Spinal cord (tissue), 10 donors: ENCODE measurements at places on chromosomes 6 and 20. TPM values are rescaled to one million over a fixed set of nuclear protein-coding genes. Genes with fewer than 3 reads are reported as not detected.

GRCh38 chr20:63132715-63133471 lies 83.0 kb downstream of the YTHDF1 start:
- no peak overlapping the region for H3K4me3 ChIP-seq
- no peak for DNase-seq
- peaks cover 13% of the 10 kb centered on the region for H3K4me1 ChIP-seq
- H3K36me3 ChIP-seq: no peaks in the 10 kb centered on the region
- H3K27me3 ChIP-seq: peaks cover 7% of the 10 kb centered on the region
- no peak overlapping the region for H3K27ac ChIP-seq

- peak; percentile 92 for DNase-seq
- no peaks in the 10 kb centered on the region for H3K27me3 ChIP-seq
- H3K27ac ChIP-seq: no peak overlapping the region
- no peaks in the 10 kb centered on the region for H3K36me3 ChIP-seq
- H3K4me1 ChIP-seq: peaks cover 14% of the 10 kb centered on the region
Measured at GRCh38 chr20:24993337-24994185, 1.0 kb upstream of the APMAP start.

DNA sequence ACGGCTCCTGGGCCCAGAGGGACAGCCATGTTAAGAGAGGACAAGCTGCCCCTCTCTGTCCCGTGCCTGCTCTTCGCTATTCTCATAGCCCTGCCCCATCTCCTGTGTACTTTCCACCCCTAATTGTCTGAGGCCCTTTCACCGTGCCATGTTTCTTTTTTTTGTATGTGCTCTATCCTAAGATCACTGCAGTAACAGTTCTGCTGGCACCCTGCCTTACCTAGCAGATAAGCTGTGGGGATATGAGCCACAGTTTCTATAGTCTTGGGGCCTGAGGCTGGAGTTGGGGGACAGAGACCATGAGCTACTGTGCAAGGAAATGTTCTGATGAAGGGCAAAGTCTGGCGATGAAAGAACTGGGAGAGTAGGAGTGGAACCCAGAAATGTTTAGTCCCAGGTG lies 269.5 kb upstream of the CITED2 start:
- no peaks in the 10 kb centered on the region for H3K36me3 ChIP-seq
- DNase-seq: no peak
- H3K27me3 ChIP-seq: no peaks in the 10 kb centered on the region
- H3K4me1 ChIP-seq: peaks cover 2% of the 10 kb centered on the region
- no peak overlapping the region for H3K4me3 ChIP-seq

- H3K27ac ChIP-seq: peak within 1 kb of the TSS; percentile 25
- DNase-seq: no peak
- peaks cover 36% of the 10 kb centered on the region for H3K27me3 ChIP-seq
- peaks cover 16% of the 10 kb centered on the region for H3K4me1 ChIP-seq
- no peaks in the 10 kb centered on the region for H3K36me3 ChIP-seq
Measured at GRCh38 chr6:46015119-46015968, at the start of gene CLIC5. Gene CLIC5 (minus strand): TSS chr6:46015860. CDS start chr6:46015542, 318 bp downstream.

- H3K36me3 ChIP-seq: no peaks in the 10 kb centered on the region
- no peak overlapping the region for H3K4me3 ChIP-seq
Measured at GRCh38 chr6:138811866-138812265, 16.0 kb downstream of the ECT2L start.

GRCh38 chr20:24663496-24663895 lies 194.1 kb downstream of the SYNDIG1 start:
- no peak overlapping the region for H3K27ac ChIP-seq
- H3K27me3 ChIP-seq: no peaks in the 10 kb centered on the region
- no peak for DNase-seq
- peaks cover 17% of the 10 kb centered on the region for H3K36me3 ChIP-seq
- H3K4me3 ChIP-seq: no peak overlapping the region
- H3K4me1 ChIP-seq: peaks cover 45% of the 10 kb centered on the region

GRCh38 chr6:170555305-170555704 lies 1.1 kb downstream of the TBP start:
- peaks cover 11% of the 10 kb centered on the region for H3K4me1 ChIP-seq
- peaks cover 8% of the 10 kb centered on the region for H3K36me3 ChIP-seq
- H3K27me3 ChIP-seq: no peaks in the 10 kb centered on the region
- DNase-seq: no peak
- no peak overlapping the region for H3K27ac ChIP-seq
- H3K4me3 ChIP-seq: peak overlapping the region; percentile 98

DNA sequence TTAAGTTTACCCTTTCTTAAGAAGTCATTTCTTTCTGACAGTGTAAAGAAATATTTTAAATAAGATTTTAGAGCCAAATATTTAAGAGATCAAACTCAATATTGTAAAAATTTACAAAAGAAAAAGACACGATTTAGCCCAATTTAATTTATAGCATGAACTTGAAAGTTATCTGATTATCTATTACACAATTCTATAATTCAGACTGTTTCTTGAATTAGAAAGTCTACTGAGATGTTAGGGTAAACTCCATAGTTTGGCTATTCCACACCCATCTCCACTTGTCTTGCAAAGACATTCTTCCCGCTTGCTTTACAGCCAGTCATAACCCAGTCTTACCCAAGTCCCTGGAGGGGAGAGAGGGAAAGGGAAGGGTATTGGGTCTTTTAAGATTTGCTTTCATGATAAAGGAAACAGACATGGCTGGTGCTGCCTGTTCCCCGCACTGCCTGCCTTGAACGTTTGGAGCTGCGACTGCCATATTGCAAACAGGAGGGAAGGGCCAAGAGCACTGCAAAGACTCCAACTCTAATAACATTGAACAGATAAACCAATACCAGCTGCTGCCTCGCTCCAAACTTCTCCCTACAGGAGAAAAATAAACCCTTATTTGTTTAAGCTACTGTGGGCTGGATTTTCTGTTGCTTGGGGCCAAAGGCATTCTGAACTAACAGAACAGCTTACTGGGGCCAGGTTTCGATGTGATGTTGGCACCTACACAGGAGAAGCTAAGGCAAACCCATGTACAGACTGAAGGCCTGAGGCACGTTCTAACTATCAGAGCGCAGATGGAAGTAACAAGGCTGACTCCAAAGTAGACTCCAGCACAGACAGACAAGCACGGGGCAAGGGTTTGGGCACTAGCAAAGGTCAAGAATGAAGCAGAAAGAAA lies 552.3 kb upstream of the JARID2 start:
- DNase-seq: no peak
- no peaks in the 10 kb centered on the region for H3K27me3 ChIP-seq
- H3K4me3 ChIP-seq: no peak overlapping the region
- H3K4me1 ChIP-seq: peaks cover 2% of the 10 kb centered on the region
- no peaks in the 10 kb centered on the region for H3K36me3 ChIP-seq
- H3K27ac ChIP-seq: no peak overlapping the region

DNA sequence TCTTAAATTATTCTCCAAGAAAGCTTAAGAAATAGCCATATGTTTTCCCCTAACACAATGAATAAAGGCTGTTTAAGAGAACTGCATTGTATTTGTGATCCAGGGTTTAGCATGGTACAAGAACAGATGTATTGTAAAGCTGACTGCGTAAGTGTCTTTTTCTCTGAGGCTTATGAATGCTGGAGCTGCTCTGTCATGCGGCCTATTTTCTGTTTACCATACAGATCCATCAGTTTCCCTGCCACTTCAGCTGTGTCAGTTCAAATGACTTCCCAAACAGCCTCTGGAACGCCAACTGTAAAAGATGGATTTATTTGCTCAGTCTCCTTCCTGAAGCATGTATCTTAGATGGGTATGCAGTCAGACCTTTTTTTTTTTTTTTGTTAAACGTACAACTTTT lies 419.3 kb upstream of the HS3ST5 start:
- DNase-seq: peak; percentile 6
- no peaks in the 10 kb centered on the region for H3K36me3 ChIP-seq
- H3K4me3 ChIP-seq: no peak overlapping the region
- H3K27me3 ChIP-seq: no peaks in the 10 kb centered on the region
- no peak overlapping the region for H3K27ac ChIP-seq

- no peak overlapping the region for H3K27ac ChIP-seq
- no peaks in the 10 kb centered on the region for H3K36me3 ChIP-seq
- peaks cover 7% of the 10 kb centered on the region for H3K4me1 ChIP-seq
- DNase-seq: no peak
Measured at GRCh38 chr6:31441365-31442267, 38.2 kb downstream of the MICA start.

GRCh38 chr6:108768792-108769524 lies 79.3 kb upstream of the ARMC2 start:
- no peaks in the 10 kb centered on the region for H3K27me3 ChIP-seq
- no peak overlapping the region for H3K27ac ChIP-seq
- no peaks in the 10 kb centered on the region for H3K36me3 ChIP-seq
- DNase-seq: no peak
- H3K4me3 ChIP-seq: no peak overlapping the region
- peaks cover 6% of the 10 kb centered on the region for H3K4me1 ChIP-seq

DNA sequence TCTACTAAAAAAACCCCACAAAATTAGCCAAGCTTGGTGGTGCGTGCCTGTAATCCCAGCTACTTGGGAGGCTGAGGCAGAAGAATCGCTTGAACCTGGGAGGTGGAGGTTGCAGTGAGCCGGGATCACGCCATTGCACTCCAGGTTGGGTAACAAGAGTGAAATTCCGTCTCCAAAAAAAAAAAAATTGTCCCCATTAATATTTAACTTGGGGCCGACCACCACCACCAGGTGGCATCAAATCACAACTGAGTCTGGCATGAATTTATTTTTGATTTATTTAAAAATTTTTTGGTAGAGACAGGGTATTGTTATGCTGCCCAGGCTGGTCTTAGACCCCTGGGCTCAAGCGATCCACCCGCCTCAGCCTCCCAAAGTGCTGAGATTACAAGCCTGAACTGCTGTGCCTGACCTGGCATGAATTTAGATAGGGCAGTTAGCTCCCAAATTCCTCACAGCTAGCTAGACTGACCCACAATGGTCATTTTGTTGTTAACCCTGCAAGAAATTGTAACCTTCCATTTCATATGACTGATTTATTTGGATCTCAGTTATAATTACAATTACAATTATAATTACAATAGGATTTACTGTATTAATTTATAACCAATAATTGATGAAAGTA lies 17.1 kb upstream of the BEND3 start:
- DNase-seq: no peak
- no peak overlapping the region for H3K4me3 ChIP-seq
- H3K4me1 ChIP-seq: peaks cover 5% of the 10 kb centered on the region
- H3K36me3 ChIP-seq: no peaks in the 10 kb centered on the region

DNA sequence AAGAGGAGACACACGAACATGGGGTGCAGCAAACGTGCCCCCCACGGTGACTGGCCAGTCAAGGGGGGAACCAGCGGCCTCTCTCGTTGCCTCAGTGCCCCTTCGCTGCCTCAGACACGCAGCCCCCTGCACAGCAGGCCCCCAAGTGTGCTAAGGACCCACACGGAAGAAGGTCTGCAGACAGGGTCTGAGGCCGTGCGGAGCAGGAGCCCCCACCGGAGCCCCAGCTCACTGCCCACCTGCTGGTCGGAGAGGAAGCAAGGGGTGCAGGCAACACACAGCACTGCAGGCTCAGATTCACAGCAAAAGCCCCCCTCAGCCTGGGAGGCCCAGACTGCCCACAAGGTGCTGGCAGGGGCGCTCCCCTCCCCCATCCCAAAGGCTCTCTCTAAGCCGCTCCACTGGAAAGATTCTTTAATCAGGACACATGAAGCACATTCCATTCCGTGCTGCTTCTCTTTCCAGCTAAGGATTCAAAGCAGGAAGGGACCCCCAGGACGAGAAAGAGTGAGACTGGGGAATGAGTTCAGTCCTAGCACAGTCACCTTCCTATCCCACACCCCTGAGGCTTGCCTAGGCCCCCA lies 105.1 kb downstream of the SLC23A2 start:
- peaks cover 43% of the 10 kb centered on the region for H3K4me1 ChIP-seq
- H3K36me3 ChIP-seq: peaks cover 61% of the 10 kb centered on the region
- H3K4me3 ChIP-seq: no peak overlapping the region

DNA sequence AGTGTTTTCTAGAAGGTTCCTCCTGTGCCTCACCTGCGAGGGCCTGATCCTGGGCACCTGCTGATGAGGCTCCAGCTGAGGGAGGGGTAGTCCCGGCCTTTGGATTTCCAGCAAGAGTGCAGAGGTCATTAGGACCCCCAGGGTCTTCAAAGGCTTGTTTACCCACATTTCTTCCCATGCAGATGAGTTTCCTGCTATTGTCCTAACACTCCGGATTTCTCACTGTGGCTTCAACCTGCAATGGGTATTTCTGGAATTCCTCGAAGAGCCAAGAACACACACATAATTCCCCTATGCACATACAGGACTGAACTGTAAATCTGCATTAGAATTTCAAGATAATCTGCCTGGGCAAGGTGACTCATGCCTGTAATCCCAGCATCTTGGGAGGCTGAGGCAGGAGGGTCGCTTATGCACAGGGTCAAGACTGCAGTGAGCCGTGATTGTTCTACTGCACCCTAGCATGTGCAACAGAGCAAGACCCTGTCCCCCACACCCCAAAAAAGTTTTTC lies 53.9 kb downstream of the ADNP start:
- no peak overlapping the region for H3K4me3 ChIP-seq
- no peaks in the 10 kb centered on the region for H3K4me1 ChIP-seq
- no peak overlapping the region for H3K27ac ChIP-seq

DNA sequence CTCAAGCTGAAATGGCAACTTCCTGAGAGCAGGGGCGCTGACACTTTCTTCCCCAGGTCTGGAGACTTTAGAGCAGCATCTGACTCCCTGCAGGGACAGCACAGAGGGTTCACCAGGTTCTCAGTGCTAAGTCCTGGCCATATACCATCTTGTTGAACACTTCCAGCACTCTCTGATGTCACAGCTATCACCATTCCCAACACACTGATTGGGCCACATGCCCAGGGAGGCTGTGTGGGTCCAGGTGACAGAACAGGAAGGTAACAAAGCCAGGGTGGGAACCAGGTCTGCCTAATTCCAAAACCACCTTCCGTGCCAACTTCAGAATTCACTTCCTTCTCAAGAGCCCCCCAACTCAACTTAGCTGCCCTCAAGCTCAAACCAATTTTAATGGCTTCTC lies 4.3 kb downstream of the APCDD1L start:
- H3K27me3 ChIP-seq: peaks cover 36% of the 10 kb centered on the region
- H3K36me3 ChIP-seq: no peaks in the 10 kb centered on the region
- no peak overlapping the region for H3K27ac ChIP-seq
- H3K4me1 ChIP-seq: peaks cover 9% of the 10 kb centered on the region

DNA sequence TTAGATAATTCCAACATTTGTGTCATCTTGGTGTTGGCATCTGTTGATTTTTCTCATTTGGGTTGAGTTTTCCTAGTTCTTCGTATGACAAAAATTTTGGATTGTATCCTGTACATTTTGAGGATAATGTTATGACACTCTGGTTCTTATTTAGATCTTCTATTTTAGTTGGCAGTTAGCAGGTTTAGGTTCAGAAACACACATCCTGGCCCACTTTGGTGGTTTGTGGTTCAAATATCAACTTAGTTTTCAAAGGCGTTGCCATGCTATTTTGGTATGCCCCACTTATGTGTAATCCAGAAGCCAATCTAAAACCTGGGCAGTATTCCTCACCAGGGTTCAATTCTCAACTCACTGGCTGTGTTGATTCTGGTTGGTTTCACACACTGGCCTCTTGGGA lies 68.2 kb downstream of the NOX3 start:
- no peaks in the 10 kb centered on the region for H3K4me1 ChIP-seq
- H3K36me3 ChIP-seq: no peaks in the 10 kb centered on the region
- no peak overlapping the region for H3K4me3 ChIP-seq
- no peak for DNase-seq

PI16 gene
- 22.7 TPM for polyA plus RNA-seq

CCN6 gene
- 0.57 TPM for polyA plus RNA-seq

BPIFB2 gene
- polyA plus RNA-seq: not detected
